Progenitor cell of endocrine pancreas (in vitro differentiated cells): ENCODE measurements at places on chromosomes 5 and 9.

DNA sequence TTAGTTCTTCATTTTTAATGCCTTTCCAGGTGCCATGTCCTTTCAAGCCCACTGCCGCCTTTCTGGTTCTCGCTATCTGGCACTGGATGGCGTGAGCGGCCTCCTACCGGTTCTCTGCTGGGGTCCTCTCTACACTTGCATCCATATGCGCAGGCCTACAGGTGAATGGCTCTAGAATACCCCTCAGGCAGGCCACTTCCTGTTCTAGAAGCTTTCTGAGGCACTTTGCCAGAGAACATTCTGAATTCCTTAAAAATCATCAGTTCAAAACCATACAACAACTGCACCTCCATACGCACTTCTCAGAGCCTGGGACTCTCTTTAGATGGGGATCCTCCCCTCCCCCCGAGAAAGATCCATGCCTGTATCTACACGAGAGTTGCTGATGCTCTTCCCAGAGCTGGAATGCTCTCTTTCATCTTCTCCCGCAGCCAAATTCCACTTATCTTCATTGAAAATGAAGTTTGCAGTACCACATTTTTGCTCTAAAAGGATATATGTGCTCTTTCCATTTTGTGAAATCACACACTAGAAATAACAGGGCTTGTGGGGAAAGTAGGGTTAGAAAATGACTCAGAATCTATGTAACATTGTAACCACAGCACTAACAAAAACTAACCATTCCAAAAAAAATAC is 1.4 kb upstream of the LHFPL2 start:
- DNase-seq, result no peak

GRCh38 chr5:19534751-19535150 is 453.2 kb downstream of the CDH18 start:
- DNase-seq, result no peak

DNA sequence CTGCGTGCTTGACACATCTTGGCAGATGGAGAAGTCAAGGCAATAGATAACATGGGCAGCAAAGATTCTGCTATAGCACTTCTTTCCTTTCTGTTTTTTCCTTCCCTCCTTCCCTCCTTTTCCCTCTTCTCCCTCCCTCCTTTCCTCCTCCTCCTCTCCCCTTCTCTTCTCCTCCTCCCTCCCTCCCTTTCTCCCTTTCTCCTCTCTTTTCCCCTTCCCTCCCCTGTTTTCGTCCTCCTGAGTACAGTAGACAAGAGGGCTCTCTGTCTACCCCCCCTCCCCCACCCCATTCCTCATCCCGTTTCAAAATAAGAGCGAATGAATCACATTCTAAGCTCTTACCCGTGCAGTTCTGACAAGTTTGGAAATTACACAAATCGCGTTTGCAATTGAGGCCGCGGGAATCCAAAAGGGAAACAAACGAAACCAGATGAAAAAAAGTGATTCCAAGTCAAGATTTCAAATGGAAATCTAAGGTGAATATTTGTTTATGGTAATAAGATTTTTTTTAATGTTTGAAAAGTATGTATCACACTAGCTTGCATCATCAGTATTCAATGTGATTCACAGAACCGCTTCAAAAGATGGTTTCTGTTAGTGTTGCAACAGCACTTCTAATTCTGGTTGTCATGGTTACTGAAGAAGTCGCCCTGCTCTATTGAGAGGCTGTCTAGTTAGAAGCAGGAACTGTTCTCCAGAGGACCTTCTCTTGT is 1.3 kb downstream of the NIM1K start:
- DNase-seq, result no peak

DNA sequence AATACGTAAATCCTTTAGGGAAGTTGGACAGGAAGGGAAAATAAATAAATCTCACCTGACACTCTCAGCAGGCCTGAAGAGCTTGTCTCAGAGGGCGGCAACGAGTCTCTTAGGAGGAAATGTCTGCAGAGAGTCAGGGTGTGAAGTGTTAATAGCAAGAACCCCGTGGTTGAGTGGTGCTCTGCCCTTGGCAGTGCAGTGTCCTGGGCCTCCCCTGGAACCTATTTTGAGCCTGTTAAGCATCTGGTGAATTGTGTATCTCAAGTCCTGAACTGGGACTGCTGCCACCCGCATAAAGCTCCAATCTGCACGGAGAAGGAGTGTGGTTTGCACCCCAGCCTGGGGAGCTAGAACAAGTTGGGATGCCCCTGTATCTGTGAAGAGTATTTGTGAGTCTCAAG is 211.8 kb downstream of the GOLPH3 start:
- no peak for DNase-seq

GRCh38 chr5:160213537-160213936 is 15.8 kb upstream of the FABP6 start:
- no peak for DNase-seq

GRCh38 chr5:74063821-74064220 is 437.8 kb downstream of the ARHGEF28 start:
- no peak for DNase-seq

DNA sequence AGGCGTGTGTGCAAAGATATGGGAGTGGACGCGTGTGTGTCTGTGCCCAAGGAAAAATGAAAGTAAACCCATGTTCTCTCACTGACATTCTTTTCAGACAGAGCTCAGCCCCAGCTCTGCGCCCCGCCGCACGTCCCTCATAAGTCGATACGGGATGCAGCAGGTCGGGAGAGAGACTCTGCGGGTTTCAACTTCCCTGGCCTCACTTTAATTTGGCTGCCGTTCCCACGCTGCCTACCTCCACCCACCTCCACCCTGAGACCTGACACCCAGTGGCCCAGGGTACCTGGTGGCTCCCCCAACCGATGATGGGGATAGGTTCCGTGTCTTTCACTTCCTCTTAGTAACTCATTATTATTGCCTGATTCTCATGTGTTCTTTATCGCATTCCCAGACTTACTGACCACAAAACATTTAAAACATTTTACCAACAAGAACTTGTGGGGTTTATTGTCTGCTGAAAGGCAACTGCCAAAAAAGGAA is 19.4 kb downstream of the LHX2 start:
- no peak for DNase-seq

DNA sequence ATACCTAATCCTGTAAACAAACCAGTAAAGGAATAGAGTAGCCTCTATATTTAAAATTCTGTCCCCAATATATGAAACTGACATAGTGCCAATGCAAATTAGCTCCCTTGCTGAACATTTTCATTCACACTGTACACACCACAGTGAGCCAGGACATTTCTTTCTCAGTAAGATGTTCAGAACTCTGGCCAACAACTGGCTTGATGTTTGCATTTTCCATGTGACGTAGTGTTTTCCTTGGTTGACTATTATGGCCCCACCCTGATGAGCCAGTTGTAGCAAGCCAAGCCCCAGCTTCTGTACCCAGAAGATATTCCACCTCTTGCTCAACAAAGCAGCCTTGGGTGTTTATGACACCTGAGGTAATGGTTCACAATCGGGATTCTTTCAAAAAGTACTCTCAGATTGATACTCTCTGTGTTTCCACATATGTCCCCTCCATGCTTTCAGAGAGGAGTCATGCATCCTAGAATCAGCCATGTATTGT is 17.7 kb upstream of the ANXA1 start:
- no peak for DNase-seq
